ENCODE measurements at places on chromosomes 6 and 20.

DNA sequence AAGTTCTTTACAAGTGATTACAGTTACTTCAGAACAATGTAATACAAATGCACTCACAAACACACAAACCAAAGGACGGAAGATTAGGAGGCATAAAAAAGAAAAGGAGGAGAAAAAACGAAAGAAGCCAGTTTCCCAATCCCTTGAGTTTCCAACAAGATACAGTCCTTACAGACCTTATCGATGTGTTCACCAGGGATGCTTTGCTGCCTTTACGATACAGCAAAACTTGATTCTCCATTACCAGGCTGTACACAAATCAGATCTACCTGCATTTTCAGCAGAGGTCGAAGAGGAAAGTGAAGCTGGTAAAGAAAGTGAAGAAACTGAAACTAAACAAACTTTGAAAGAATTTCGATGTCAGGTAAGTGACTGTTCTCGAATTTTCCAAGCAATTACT, 62.6 kb upstream of the SMIM8 start:
- H3K4me1 ChIP-seq = no peaks in the 10 kb centered on the region
- no peak overlapping the region for H3K27ac ChIP-seq
- no peaks in the 10 kb centered on the region for H3K27me3 ChIP-seq
- no peak overlapping the region for H3K4me3 ChIP-seq
- peaks cover 5% of the 10 kb centered on the region for H3K36me3 ChIP-seq
- no peak for DNase-seq

DNA sequence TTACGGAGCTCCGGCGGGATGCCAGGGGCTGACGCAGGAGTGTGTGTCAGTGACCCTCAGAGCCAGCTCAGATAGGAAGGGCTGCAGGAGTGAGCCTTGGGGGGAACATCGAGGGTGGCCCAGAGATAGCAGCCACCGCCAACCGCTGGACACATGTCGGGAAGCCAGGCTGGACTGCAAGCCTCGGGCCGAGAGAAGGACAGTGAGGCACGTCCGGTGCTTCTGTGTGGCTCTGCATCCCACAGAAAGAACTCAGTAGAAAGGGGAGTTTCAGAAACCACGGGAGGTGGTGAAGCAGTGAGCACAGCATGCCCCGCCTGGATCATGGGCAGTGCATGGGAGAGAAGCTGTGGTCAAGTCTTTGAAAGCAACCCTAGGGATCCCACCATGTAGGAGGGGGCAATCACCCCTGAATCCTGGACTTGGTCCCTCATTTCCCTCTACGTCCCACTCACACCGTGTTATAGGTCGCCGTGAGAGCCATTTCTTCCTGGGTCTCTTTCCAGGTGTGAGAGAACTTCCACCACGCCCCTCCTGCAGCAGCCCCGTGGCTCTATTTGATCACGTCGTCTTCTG, 383.7 kb upstream of the CDH4 start:
- H3K27ac ChIP-seq = no peak overlapping the region
- no peak overlapping the region for H3K4me3 ChIP-seq
- DNase-seq = no peak
- no peaks in the 10 kb centered on the region for H3K36me3 ChIP-seq
- no peaks in the 10 kb centered on the region for H3K27me3 ChIP-seq

DNA sequence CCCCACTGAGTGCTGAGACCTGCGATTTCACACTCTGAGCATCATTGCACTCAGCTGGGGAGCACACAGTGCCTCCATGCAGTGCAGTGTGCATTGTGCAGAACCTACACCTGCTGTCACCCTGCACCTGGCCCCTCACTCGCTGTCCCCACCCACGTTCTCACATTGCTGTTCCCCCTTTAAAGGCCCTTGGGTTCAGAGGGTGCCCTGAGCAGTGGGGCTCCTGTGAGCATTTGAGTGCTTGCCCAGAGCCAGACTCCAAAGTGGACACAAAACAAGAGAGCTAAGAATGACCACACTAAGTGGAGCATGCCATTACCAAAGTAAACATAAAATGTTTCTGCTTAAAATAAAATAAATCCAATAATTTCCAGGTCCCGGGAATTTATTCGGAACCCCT, 131.0 kb upstream of the CST7 start:
- no peaks in the 10 kb centered on the region for H3K4me1 ChIP-seq
- no peak overlapping the region for H3K4me3 ChIP-seq
- no peaks in the 10 kb centered on the region for H3K27me3 ChIP-seq
- no peaks in the 10 kb centered on the region for H3K36me3 ChIP-seq

- H3K27me3 ChIP-seq = no peaks in the 10 kb centered on the region
- H3K4me1 ChIP-seq = no peaks in the 10 kb centered on the region
- DNase-seq = no peak
- H3K4me3 ChIP-seq = no peak overlapping the region
These were observed 52.6 kb downstream of the JAG1 start for GRCh38 chr20:10621149-10621548.

DNA sequence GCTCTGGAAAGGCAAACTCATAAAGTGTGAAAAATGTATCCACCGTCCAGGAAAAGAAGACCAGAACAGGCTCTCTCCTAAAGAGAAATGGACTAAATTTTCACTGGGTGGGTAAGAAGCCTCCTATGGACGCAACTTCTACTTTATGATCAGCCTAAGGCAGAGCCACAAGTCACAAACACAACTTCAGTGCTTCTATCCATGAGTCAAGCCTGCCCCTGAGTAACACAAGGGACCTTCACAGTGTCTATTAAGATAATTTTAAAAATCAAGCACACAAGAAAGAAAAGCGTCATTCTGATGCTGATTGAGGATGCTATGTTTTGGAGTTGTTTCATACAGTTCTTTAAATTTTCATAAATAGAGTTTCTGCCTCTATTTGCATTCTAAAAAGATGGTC, 601.7 kb upstream of the ARID1B start:
- DNase-seq = no peak
- no peak overlapping the region for H3K4me3 ChIP-seq
- no peaks in the 10 kb centered on the region for H3K27me3 ChIP-seq
- H3K27ac ChIP-seq = no peak overlapping the region
